ENCODE measurements at places on chromosomes 4 and X.

GRCh38 chr4:168886351-168886750, 123.7 kb downstream of the CBR4 start:
- no peak for DNase-seq

DNA sequence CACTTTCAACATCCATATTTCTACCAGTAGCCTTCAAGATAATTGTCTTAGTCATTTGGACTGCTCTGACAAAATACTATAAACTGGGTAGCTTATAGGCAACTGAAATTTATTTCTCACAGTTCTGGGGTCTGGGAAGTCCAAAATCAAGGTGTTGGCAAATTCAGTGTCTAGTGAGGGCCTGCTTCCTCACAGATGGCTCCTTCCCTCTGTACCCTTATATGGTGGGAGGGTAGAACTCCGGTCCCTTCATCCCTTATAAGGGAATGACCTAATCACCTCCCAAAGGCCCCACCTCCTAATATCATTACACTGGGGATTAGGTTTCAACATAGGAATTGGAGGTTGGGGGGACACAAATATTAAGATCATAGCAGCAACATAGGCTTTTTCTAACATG, 7.4 kb upstream of the TBC1D25 start:
- DNase-seq, result no peak

- no peak for DNase-seq
Measured at GRCh38 chr4:85446141-85446861, 28.6 kb upstream of the ARHGAP24 start.

GRCh38 chrX:46574774-46575381, 1.3 kb downstream of the CHST7 start:
- no peak for DNase-seq

- DNase-seq, result no peak
Measured at GRCh38 chr4:20122198-20122988, 129.3 kb upstream of the SLIT2 start.

DNA sequence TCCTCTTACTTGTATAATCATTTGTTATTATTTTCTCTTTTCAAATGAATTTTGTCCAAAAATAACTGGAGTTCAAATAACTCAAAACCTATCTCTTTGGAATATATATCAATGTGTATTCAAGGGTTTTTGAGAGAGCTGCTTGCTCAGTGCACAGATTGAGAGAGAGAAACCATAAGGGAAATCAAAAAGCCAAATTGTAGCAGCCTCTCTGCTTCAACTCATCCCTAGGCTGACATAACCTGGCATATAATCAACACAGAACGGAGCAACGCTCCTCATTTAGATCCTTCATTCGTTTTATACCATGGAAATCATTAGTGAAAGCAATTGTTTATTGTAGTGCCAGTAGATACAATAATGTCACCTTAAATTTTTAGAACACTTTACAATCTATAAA, 1.8 kb upstream of the GPM6A start:
- no peak for DNase-seq

- peak; percentile 16 for DNase-seq
Measured at GRCh38 chr4:22515888-22516541, at the start of gene ADGRA3. Gene ADGRA3 (minus strand): TSS chr4:22516066. CDS start chr4:22515784, 282 bp downstream.

DNA sequence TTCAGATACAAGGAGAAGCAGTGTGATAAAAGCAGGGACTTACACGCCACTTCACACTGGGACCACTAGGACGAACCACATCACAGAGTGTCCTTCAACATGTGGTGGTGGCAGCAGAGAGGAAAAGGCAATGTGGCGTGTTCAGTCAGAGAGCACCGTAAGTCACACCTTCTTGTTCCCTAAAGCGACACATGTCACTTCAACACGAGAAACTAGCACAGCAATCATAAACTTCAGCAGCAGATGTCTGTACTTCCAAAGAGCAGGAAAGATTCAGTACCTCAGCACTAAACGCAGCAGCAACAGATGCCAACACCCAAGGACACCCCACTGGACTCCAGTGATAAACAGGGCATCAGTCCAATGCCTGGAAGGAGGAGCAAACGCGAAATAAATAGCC, 96.7 kb downstream of the AREG start:
- DNase-seq, result no peak

GRCh38 chr4:165489786-165490185, 111.0 kb downstream of the CPE start:
- no peak for DNase-seq

DNA sequence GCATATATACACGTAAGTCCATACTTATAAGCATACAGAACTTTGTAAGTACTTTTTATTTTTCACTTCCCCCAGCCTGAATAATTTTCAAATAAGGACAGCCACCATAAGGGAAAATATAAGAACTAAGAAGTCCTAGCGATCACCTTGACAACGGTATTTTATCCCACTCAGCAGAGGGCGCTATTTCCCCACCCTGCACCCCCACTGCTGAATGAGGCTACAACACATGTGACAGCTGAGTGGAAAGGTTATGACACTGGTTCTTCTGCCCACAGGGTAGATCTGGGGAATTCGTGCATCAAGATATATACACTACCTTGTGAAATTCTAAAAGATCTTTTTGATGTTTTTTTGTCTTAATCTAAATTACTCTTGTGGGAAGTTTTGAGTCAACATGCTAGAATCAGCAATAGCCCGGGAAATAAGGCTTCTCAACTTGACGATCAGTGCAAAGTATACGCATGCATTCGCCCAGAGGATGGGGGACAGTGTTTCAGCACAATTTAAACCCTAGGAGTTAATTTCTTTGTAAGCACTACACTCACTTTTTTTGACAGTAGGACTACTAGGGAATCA, 151.5 kb downstream of the CORIN start:
- DNase-seq, result no peak

DNA sequence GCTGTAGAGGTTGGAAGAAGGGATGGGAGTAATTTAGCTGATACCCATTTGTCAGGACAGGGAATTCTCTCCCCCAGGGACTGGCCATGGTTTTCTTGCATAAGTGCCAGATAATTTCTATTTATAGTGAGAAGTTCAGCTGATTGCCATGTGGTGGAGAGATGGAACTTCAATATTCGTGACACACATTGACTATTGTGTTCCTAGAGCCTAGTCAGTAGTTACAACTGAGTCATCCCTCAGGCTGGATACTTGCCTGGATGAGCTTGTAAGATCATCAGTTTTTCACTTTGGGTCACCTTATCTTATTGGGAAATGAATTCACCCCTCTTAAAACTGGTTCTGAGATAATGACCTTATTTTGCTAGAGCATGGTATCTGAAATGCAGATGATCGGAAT, 32.2 kb downstream of the CFAP299 start:
- no peak for DNase-seq

DNA sequence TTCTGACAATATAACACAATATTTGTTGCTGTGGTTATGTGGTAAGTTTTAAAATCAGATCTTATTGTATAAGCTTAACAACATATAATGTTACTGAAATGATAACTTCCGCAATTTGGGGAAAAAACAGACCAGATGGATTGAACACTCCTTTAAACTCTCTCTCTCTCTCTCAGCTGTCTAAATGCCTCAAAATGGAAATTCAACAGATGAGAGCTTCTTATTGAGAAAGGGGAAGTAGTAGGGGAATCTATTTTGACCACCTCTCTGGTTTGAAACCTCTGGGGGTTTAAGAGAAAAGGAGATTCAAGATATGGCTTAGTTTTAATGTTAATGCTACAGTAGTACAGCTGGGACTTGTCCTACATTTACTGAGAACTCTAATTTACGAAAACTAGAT, 40.3 kb downstream of the DMD start:
- no peak for DNase-seq

DNA sequence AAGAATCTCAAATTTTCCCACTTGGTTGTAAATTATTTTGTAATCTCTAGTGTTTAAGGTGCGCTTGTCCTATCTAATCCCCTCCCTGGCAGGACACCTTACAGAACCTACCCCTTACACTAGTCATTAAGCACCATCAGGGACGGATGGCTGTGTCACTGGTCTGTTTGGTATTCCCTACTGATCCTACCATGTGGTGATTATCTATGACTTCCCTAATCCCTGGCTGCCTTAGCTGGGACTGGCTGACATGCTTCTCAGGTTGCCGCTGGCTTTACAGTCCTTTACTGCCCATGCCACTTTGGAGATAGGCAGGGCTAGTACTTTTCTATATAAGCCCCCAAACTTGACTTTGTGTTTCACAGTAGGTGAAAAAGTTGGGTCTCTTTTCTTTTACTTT, 58.6 kb downstream of the ELOVL6 start:
- DNase-seq, result no peak

DNA sequence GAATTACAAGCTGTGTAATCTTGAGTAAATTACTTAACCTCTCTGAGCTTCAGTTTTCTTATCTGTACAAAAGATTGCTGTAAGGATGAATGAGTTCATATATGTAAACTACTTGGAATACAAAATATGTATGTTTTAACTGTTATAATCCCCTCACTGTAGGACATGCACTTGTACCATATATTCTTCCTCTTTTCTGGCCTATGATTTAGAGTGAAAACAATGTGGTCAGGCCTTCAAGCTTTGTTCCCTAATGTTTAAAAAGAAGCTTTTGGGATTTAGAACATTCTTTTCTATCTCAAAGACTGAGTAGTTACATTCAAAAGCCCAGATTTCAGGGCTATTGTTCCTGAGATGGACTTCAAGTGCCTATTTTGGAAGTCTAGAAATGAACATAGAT, 26.7 kb upstream of the GPRIN3 start:
- no peak for DNase-seq

All from NCI-H187 treated with DMSO at 0.1 percent for 48 hours (cell line).